ENCODE measurements at places on chromosomes 7 and 10. TPM values are rescaled to one million over a fixed set of nuclear protein-coding genes. Genes with fewer than 3 reads are reported as not detected.
A peak's percentile ranks its signal among the peaks of the same experiment; 100 is the strongest.

- DNase-seq = no peak
- peaks cover 51% of the 10 kb centered on the region for H3K27me3 ChIP-seq
- no peaks in the 10 kb centered on the region for H3K4me1 ChIP-seq
- no peak overlapping the region for H3K27ac ChIP-seq
- H3K36me3 ChIP-seq = no peaks in the 10 kb centered on the region
Measured at GRCh38 chr7:25870574-25870973, 281.4 kb upstream of the NFE2L3 start.

The SVIL gene
- 72.8 TPM for total RNA-seq

DNA sequence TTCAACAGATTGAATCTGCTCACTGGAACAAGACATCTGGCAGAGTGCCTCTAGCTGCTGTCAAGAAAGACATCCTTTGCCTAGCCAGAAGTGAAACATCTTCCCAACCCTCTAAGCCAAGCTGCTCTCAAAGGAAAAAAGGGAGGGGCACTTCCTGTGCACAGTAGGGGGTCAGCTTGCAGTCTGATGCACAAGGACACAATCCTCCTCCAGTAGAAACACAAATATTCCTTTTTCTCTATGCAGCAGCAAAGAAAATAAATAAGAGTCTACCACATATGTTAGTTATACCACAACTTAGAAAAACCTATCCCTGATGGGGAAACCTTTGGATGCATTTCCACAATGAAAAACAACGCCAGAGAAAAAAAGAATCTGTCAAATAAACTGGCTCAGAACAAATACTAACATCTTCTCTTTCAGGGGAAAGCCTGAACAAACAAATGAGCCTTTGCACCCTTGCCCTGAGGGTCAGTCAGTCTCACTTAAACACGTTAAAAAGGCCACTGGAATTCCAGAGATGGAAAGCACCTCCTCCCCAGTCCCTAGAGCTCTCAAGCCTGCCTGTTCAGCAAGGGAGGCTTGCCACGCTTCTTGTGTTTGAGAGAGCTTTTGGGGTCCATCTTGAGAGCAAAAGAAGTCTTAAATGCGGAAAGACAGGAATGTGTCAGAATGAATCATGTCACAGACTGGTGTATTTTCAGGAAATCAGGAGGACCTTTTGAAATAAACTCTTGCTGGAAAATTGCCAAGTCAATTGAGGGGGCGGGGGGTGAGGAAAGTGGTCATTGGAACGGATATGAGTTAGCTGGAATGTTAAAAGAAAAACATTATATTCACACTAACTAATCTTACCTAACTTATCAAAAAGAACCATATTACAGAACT is 7.5 kb downstream of the LAMB1 start:
- H3K27me3 ChIP-seq = no peaks in the 10 kb centered on the region
- peaks cover 23% of the 10 kb centered on the region for H3K36me3 ChIP-seq
- no peak for DNase-seq
- H3K27ac ChIP-seq = peak overlapping the region; percentile 90
- H3K4me3 ChIP-seq = no peak overlapping the region

DNA sequence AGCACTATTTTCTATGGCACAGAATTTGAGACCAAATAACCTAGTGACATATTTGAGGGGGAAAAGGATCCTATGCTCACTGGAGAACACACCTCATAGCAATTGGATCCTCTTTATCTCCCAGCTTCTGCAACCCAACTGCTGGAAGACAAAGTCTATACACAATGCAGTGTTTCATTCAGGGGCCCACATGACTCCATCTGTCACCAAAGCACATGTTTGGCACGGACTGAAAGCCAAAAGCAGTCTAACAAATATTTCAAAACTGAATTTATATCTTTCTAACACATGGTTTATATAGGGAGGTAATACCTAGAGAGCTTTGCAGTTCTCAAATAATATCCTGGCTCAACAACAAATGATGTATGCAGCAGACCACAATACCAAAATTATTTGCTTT is 39.2 kb downstream of the ADAM12 start:
- H3K4me1 ChIP-seq = no peaks in the 10 kb centered on the region
- no peak overlapping the region for H3K4me3 ChIP-seq
- no peak for DNase-seq
- no peaks in the 10 kb centered on the region for H3K36me3 ChIP-seq

DNA sequence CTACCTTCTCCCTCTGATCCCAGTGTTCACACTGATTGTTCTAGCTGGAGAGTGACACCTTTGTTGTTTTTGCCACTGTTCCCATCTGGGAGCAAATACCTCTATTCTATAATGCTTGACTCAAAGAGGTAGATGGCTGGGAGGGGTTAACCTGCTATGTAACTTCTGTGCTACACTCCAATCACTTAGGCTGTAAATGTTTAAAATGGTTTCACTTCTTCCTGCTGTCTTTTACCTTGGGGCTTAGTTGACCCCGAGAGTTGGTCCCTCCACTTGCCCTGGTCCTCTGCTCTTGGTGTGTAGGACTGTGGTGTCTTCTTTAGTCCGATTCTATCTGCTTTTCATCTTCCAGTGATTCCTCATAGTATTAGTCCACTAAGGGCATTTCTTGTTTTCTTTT is 22.3 kb downstream of the KLHDC10 start:
- no peaks in the 10 kb centered on the region for H3K27me3 ChIP-seq
- DNase-seq = no peak
- no peak overlapping the region for H3K4me3 ChIP-seq
- H3K36me3 ChIP-seq = no peaks in the 10 kb centered on the region

GRCh38 chr7:150992051-150992640 is 1.3 kb downstream of the NOS3 start:
- H3K36me3 ChIP-seq = no peaks in the 10 kb centered on the region
- DNase-seq = no peak
- H3K4me3 ChIP-seq = no peak overlapping the region

- no peak overlapping the region for H3K27ac ChIP-seq
- H3K27me3 ChIP-seq = no peaks in the 10 kb centered on the region
- peaks cover 9% of the 10 kb centered on the region for H3K4me1 ChIP-seq
- H3K4me3 ChIP-seq = no peak overlapping the region
Measured at GRCh38 chr7:129643550-129644170, 32.1 kb downstream of the NRF1 start.
